ENCODE measurements at places on chromosomes 12 and 14.

DNA sequence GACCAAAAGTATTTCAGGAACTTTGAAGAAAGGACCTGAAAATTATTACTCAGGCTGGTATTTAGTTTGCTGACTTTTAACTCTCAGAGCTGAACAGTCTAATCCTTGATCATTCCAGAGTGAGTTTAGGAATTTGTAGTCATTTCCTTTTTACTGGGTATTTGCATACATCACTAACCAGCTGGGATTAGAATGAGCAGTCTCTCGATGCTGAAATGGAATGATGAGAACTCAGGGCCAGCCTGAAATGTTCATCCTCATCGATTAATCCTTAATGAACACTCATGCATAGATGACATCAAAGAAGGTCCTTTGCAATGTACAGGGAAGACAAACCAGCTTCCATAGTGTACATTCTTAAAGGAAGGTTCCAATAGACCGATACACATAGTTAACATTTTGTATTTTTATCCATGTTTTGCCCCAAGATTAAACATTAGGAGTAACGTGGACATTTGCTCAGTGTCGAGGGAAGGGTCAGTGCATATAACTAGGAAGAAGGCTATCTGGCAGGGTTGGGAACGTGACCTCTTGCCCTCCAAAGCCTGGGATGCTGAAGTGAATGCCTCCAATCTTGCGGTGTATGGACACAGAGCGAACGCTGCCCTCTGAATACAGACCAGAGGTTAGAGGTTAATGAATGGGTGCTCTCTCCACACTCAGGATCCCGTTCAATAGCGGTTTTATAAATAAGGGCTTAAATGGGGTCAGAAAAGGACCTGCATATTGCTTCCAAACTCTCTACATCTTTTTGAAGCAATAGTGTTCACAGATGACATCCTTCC is 14.5 kb downstream of the FBXL14 start:
- no peak for DNase-seq

GRCh38 chr12:24591079-24591626 is 357.7 kb downstream of the BCAT1 start:
- no peak for DNase-seq

GRCh38 chr14:103547941-103548462 is 14.5 kb downstream of the BAG5 start:
- peak; percentile 21 for DNase-seq

GRCh38 chr14:90905531-90905930 is 89.3 kb upstream of the TTC7B start:
- DNase-seq, result no peak

- DNase-seq, result no peak
Observed at GRCh38 chr14:100665511-100666032, 61.1 kb upstream of the DLK1 start.

DNA sequence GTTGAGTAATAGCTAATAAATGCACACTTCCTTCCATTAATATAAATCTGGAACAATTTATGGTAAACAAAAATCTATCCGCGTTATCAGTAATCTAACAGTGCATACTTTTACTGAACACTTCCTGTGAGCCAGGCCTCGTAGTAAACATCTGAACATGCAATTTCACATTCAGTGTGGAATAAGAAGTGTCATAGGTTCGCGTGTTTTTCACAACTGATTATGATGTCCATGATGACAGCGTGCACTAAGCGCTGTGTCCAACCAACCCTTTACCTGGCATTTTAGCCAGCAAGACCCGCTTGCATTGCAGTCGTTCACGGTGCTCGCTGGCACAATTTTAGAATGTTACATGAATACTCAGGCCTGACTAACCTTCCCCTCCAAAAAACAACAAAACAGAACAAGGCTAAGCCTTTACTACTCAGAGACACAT is 2.1 kb downstream of the PNMA1 start:
- DNase-seq, result no peak

DNA sequence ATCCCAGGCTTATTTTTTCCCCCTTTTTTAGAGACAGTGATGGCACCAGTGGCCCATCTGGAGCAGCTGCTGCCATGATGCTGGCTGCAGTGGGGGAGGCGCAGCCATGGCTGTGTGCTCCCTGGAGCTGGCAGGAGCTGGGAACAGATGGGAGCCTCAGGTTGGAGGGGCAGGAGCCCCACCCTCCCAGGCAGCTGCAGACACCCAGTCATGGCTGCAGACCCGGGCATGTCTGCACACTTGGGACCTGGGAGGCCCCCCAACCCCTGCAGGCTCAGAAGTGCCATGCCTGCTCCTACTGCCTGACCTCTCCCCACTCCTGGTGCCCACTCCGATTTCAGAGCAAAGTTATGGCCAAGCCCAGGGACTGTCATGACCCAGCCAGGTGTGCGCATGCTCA is 25.1 kb downstream of the CDKL1 start:
- DNase-seq, result no peak

- DNase-seq, result peak; percentile 54
Observed at GRCh38 chr12:48037267-48037915, 33.1 kb upstream of the COL2A1 start.

DNA sequence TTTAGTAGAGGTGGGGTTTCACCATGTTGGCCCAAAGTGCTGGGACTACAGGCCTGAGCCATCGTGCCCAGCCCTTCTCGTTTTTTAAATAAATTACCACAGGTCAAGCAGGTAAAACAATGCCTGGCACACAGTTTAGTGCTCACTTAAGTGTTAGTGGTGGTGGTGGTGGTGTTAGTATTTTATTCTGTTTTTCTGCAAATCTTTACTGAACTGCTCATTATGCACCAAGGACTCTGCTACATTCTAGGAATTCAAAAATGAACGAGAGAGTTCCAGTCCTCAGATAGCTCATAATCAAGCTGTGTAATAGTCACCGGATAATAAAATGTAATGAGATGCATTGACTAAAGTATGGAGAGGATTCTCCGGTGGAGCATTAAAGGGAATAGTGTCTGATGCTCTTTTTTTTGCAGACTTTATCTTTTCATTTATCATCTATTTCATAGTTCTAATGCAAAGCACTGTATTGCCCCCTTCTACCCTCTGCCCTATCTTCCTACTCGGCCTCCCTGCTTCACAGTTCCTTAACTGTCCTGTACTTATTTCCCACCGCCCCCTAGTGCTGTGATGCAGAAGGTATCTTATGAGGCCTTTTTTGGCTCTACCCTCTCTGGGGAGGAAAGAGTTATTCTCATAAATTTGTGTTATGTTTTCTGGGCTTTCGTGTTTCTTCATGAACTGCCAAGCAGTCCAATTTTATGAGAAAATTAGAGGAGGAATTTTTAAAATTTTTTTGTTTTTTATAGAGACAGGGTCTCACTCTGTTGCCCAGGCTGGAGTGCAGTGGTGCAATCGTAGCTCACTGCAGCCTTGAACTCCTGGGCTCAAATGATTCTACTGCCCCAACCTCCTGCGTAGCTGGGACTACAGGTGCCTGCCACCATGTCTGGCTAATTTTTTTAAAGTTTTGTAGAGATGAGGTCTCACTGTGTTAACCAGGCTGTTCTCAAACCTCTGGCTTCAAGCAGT is 1.0 kb downstream of the ITFG2 start:
- DNase-seq, result peak; percentile 63

DNA sequence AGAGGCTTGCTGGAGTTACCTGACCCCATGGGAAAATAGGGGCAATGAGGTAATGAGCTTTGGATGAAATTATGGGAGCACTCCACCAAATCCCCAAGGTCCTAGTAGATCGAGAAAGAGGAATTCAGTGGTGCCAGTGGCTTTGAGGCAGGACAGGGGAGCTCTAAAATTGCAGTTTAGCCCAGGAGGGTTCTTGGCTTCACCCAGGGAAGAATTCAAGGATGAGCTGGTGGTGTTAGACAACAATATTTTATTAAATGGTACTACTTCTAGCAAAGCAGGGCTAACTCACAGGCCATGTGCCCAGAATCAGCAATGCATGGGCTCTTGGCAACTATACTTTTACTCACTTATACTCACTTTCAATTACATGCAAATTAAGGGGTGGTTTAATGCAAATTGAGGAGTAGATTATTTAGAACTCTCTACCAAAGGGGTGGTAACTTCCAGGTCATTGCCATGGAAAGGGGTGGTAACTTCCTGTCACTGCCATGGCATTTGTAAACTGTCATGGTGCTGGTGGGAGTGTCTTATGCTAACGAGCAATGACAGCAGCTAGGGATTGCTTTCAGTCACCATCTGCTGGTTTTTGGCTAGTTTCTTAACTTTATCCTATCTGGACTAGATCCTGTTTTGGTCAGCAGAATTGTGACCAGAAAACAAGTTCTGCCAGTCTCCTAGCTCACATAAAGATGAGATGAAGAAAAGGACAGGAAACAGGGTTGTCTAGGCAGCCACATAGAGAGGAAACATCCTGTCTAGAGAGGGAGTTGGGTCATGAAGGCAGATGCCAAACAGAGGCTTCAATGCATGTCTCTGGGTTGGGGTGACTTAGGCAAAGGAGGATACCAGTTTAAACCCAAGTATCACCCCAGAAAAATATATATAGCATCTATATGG is 64.7 kb downstream of the ZNF641 start:
- DNase-seq, result no peak

DNA sequence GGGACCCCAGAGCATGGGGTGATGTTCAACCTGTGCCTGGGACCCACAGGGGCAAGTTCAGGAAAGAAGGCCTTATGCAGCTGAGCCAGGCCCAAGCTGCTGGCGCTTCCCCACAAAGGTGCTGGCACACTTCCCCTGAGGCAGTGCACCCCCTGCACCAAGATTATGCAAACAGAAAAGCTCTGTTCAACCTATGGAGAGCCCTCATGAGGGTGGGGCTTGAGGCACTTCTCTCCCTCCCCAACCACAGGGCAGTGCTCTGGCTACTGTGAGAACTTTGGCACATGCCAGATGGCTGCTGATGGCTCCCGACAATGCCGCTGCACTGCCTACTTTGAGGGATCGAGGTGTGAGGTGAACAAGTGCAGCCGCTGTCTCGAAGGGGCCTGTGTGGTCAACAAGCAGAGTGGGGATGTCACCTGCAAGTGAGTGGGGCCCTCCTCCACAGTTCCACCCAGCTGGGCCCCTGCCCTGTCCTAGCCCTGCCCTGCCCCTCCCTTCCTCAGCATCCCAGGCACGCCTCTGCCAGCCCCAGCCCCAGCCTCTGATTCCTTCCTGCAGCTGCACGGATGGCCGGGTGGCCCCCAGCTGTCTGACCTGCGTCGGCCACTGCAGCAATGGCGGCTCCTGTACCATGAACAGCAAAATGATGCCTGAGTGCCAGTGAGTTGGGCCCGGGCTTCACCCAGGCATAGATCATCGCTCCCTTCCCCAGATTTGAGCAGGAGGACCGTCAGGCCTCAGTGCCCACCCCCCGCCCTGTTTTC is 5.5 kb upstream of the NXPH4 start:
- no peak for DNase-seq

- no peak for DNase-seq
Observed at GRCh38 chr12:94553130-94553519, 93.5 kb upstream of the CEP83 start.

DNA sequence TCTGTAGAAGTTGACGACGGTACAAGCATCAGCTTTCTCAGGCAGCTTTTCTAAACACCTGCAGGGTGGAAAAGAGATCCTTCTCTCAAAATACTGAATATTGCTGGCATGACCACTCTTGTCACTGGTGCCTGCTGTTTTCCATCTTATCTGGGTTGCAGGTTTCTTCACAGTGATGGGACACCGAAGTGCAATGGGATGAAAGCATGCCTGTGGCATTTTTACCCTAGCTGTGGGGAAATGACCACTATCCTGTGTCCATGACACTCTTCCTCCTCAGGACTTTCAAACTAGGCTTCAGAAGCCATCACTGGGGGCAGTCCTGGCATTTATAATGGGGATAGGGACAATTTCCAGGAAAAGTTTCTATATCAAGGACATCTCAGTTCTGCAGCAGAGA is 98.5 kb downstream of the ETV6 start:
- no peak for DNase-seq

DNA sequence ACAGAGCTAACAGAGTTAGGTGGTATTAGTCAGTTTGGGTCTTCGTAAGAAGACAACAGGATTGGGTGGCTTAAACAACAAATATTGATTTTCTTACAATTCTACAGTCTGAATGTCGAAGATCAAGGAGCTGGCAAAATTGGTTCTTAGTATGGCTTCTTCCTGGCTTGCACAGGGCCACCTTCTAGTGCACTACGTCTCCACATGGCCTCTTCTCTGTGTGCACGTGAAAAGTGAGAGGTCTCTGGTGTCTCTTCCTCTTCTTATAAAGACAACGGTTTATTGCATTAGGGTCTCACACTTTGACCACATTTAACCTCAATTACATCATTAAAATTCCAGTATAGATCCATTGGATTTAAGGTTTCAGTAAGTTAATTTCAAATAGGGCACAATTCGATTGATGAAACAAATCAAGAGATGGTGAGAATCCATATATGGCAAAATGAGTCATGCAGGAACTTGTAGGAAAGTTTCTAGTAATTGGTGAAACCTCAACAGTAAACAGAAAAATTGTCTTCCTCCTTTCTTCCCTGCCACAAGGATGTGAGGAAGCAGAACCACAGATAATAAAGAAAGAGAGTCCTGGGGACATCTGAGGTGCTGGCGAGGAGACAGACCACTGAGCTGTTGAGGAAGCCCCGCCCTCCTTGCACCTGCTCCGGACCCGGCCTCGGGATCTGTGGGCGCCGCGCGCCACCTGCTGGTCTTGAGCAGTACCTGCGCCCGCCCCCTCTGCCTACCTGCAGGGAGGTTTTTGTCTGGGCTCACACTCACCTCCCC is 846.7 kb downstream of the TMEM121 start:
- no peak for DNase-seq

DNA sequence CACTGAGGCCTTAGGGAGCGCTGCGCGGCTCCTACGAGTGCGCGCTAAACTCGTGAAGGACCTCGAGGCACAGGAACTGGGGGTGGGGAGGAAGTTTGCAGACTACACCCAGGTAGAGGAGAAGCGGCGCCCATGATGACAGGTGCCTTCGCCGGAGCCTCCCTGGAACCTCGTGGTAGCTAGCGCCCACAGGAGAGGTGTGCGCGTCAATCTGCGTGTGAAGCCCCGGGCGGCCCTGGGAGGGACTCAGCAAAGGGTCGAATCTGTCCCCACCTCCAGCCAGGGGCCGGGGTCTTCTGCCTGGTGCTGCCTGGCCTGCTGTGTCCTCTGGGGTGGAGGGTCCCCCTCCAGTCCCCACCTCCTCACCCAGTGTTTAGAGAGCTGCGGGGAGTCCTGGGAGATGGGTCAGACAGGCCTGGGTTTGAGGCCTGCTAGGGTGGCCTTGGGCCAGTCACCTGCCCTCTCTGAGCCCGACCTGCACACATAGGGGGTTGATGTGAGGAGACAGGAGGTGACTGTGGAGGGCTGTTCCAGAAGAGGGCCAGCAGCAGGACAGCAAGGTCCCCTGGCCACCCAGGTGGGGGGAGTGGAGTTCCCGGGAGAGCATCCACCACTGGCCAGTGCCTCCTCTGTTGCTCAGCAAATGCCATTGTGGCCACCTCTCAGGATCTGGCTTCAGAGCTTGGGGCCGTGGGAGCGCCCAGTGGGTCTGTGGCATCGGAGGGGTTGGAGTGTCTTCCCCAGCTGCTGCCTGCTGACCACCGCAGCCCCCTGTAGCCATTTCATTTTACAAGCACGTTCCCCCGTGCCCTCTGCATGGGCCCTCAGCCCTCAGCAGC is 20.2 kb upstream of the KIF26A start:
- DNase-seq, result peak; percentile 13

- DNase-seq, result no peak
Observed at GRCh38 chr12:39070775-39071174, 165.4 kb upstream of the CPNE8 start.

All from right hindlimb (tissue), 1 donor.